Aorta (tissue), 5 donors: ENCODE measurements at places on chromosomes 12 and 14. TPM values are rescaled to one million over a fixed set of nuclear protein-coding genes. Genes with fewer than 3 reads are reported as not detected.

RD3L gene
- total RNA-seq = not detected

KRT80 gene
- total RNA-seq = 0.12 TPM

ABHD12B gene
- total RNA-seq = not detected

GRCh38 chr12:119877639-119877948 is 474 bp upstream of the CIT start:
- DNase-seq = no peak

- DNase-seq = no peak
Measured at GRCh38 chr12:83150465-83151189, 463.9 kb downstream of the TMTC2 start.

DNA sequence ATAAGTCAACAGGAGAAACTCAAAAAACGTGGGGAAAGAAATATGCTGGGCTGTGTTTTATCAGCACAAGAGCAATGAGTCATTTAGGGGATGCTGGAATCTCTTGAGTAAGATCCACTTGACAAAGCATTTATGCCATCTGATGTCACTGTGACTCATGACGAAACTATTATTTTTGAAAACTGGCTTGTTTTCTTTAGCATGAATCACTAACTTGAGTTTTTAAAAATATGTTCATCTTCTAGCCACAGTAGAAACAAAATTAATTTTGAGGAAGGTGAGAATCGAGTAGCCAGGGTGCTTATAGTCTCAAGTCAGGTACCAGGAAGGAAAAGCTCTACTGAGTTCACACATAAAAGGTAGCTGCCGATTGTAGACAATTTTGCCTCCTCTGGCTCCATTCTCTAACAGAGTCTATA is 456.2 kb upstream of the MGAT4C start:
- DNase-seq = no peak

DNA sequence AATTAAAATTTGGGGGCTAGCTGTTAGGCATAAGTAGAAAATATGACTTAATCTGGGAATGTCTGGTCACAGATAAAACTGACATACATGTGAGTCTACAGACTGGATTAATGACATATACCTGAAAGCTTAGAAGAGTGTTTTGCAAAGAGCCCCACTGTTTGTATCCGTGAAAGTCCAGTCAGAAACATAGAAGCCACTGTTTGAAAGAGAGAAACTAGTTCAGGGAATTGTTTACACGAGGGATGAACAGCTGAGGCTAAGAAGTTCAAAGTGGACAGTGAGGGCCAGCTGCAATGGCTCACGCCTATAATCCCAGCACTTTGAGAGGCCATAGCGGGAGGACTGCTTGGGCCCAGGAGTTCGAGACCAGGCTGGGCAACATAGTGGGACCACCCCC is 36.2 kb upstream of the SGPP1 start:
- DNase-seq = no peak
